ENCODE measurements at places on chromosomes 3 and 15.

DNA sequence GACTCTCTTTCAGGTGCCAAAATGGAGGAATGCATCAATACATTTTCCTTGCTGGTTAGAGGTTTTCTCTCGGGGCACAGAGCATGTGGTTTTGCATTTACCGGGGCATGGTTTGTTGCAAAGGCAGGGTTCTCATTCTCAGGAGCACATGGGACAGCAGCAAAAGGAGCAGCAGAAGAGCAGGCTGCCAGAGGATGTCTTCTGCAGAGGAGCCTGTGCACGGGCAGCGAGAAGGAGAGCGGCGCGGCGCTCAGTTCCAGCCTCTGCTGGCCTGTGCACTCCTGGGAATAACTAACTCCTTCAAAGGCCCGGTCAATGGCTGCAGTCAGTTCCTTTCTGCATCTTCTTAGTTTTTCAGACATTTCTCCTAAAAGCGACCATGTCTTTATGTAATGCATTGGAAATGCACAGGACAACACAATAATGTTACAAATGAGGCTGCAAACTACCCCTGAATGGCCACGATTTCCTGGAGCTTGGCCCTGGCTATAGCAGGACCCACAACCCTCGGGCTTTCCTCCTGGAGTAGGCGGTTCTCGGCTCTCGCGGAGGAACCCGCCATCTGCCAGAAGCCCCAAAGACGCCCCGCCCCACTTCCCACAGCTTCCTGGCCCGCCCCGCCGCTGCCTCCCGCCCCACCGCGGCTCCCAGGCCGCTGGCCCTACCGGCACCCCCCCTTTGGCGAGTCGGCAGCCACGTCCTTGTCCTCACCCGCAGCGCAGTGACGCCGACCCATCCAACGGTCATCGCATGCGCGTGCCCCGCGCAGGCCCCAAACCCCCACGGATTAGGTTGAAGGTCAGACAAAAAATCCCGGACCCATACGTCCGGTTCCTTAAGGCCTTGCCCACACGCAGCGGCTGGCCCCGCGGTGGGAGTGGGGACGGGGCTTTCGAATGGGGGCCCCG lies at the start of gene C3orf62:
Gene C3orf62, minus strand, starts transcription at position 758 of the 908 bp plus-strand sequence. Its CDS starts 360 bp downstream, at position 398.
- DNase-seq, result peak; percentile 96

DNA sequence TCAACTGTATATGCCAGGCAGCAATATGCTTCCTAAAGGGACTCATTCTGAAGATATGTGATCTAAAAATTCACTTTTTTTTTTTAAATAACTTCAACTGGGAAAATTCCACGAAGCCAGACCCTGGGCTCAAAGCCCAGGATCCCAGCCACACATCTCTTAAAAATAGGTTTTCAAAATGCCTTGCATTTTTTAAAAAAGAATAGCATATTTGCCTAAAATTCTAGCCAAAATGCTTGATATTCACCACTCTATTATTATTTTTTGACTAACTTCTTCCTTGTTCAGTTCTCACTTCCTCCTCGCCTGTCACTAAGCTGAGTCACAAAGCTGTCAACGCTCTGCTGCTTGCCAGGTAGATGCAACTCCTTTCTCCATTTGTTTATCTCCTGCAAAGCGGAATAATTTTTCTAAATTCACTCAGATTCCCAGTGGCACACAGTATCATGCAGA lies 28.0 kb upstream of the VGLL4 start:
- DNase-seq, result no peak

DNA sequence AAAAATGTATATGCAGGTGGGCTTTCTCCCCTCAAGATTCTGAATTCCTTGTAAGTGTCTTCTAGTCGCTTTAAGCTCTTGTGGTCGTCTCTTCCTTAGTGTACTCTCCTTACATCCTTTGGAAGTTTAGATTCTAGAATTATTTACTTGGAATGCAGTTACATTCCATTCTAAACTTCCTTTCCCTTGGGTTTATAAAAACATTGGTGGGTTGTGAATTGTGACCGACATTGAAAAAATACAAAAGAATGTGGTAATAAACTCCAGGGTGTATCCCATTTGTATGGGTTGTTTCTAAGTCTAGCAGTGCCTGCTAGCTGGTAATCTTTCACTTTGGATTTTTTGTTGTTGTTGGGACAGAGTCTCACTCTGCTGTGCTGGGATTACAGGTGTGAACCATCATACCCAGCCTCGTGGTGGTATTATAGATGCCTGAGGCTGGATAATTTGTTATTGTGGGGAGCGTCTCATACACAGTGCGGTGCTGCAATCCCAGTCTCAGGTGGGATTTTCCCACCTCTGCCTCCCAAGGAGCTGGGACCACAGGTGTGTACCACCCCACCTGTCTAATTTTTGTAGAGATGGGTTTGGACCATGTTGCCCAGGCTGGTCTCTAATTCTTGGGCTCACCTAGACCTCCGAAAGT lies 9.1 kb downstream of the CHD2 start:
- DNase-seq, result no peak

DNA sequence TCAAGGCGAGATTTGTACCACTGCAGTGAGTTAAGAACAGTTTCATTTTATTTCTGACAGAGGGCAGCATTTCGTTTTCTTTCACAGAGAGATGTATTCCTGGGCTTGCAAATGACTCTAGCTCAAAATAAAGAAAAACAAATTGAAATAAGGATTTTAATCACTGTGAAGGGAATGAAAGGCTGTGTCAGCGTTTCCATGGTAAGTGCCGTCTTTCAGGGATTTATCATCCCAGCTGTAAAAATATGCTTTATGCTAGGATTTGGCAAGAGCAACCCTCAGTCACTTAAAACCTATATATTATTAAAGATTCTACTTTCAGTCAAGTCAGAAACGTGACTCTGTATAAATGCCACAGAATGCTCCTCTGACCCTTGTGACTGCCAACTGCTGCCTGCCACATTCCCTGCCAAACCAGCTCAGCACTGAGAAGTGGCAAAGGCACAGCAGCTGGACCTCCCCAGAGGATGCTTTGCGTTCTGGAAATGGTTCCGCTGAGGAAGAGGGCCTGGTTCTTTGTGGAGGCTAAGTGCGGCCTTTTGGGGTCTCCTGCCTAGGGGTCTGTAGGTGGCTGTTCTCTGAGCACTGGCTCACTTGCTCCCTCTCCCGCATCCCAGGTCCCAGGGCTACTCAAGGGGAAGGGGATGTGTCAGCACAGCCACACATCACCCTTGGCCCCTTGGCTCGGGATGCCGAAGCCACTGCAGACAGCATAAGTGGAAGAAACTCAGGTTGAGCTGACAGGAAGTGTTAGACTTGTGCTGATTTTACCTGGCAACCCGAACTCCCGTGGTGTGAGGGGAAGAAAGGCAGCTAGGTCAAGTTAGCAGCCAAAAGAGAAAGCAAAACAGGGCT lies 56.6 kb upstream of the POMGNT2 start:
- no peak for DNase-seq

- no peak for DNase-seq
Observed at GRCh38 chr3:14619605-14620004, 32.0 kb upstream of the CCDC174 start.

- DNase-seq, result no peak
Observed at GRCh38 chr3:68731921-68732320, 200.4 kb downstream of the TAFA4 start.

DNA sequence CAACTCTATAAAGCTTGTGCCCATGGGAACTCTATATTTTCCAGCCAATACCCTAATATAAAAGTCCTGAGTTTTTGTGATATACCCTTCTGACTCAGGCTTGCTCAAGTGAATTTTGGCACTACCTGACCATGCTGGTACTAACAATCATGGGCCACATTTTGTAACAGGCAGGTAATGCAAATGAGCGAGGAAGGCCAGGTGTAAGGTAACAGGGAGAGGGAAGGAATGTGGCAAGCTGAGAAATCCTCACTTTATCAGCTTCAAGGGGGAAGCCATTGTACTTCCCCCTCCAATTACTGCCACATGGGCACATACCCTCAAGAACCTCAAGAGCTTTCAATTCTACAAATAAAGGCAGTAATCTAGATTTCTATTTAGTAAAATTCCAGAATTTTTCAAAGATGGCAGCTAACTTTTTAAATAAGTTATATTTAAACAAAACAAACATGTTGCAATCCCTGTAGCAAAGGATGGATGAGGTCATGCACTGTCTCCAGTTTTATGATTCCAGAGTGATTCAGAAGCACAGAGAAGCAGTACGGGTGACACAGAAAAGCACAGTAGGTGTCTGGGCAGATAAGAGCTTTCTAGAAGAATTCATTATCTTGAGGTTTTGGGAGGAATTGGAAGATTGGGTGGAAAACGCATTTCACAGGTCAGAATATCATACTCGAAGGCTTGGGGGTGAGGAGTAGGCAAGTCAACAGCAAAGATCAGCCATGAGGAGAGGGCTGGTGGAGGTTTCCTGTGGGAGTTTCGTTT lies 87.6 kb downstream of the FOXP1 start:
- no peak for DNase-seq

- no peak for DNase-seq
Observed at GRCh38 chr3:126476166-126477060, 722 bp upstream of the ZXDC start.

DNA sequence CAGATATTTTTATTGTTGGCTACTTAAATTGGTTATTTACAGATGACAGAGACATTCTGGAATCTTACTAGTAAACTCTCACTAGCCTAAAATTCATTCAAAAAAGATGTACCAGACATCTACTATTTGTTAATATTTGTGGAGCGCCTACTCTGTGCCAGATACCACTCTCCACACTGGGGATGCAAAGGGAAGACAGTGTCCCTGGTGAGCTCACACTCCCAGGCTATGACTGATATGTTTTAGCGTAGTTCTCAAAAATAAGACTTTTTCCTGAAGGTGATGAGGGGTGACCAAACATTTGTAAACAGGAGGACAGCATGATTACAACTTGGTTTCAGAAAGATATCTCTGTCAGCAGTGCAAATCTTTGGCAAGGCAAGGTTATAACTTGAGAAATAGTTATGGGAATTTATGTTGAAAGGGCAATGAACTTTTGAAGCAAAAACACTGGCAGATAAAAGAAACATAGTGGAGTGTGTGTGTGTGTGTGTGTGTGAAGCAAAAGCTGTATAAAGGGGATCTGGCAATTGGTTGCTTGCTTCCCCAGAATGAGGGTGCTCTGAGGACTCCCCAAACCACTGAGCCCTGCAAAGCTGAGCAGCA lies 51.2 kb downstream of the HACD2 start:
- DNase-seq, result peak; percentile 29

- peak; percentile 79 for DNase-seq
Observed at GRCh38 chr15:33700695-33701303, 267.5 kb upstream of the CHRM5 start.

DNA sequence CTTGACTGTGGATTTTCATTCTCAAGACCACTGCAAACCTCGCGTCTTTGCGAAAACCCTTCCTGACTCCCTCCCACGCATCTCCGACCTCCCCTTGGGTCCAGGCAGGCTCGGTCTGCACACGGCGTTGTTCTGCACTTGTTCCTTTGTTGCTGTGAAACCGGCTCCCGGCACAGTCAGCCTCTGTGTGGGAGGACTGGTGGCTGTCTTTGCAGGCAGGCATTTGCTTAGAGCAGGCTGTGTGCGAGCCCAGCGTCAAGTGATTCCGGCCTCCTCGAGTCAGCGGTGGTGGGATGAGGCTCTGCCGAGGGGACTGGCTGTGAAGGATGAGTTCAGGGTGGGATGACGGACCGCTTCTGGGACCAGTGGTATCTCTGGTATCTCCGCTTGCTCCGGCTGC lies 102.6 kb upstream of the ROPN1 start:
- DNase-seq, result no peak

- no peak for DNase-seq
Observed at GRCh38 chr3:37630441-37630840, 231.2 kb upstream of the CTDSPL start.

DNA sequence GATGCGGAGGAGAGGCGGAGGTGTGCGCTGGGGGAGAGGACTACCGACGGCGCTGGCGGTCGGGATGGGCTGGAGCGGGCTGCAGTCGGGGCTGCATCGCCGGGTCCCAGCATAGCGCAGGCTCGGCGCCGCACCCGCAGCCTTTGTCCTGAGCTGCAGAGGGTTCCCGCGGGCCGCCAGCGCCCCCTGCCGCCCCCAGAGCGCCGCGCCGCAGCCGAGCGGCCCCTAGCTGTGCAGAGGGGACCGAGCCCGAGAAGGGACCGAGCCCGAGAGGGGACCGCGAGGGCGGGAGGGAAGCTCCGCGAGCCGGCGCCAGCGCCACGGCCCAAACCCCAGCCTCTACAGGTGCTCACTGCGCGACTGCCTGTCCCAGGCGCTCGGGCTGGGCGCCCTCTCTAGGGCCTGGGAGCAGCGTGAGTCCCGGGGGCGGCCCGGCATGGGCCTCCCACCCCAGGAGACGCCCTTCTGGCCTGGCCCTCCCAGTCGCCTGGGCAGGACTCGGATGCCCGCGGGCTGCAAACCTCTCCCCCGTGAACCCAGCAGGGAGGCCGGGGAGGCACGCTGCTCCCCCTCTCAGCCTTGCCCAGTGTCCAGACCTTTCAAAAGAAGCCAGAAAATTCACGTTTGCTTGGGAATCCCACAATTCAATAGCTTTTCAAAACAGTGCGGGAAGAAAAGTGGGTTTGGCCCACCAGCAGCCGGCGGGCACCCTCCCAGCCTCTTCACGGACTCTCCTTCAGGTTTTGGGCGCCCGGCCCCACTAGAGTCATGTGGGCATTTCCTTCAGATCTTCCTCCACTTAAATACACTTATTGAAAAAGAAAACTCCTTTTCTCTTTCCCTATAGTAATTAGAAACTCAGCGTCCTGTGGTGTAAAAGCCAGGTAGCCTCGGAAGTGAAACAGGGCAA lies 134.7 kb downstream of the TPRA1 start:
- peak; percentile 59 for DNase-seq

GRCh38 chr3:11510001-11510340 lies 133.7 kb downstream of the VGLL4 start:
- no peak for DNase-seq

- no peak for DNase-seq
Observed at GRCh38 chr15:33913459-33913858, 54.8 kb upstream of the CHRM5 start.

GRCh38 chr15:97929456-97930229 lies 30.9 kb upstream of the ARRDC4 start:
- no peak for DNase-seq

DNA sequence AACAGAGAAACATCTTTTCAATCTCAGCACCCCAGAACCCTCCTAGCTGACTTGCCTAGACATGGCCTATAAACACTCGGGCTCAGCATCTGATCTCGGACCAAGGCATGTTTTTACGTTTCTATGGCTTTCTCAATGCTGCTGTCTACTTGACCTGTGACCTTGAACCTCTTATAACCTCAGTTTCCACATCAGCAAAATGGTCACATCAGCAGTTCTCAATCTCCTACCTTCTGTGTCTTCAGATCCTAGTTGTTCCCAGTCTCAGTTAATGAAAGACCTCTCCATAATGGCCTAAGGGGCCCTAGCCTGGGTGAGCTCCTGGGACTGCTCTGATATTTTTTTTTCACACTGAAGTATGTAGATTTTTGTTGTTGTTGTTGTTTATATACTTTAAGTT lies 39.6 kb downstream of the SSUH2 start:
- no peak for DNase-seq

GRCh38 chr3:39318301-39318700 lies 11.2 kb upstream of the CCR8 start:
- DNase-seq, result no peak

GRCh38 chr15:26049900-26050657 lies 187.0 kb upstream of the ATP10A start:
- no peak for DNase-seq

DNA sequence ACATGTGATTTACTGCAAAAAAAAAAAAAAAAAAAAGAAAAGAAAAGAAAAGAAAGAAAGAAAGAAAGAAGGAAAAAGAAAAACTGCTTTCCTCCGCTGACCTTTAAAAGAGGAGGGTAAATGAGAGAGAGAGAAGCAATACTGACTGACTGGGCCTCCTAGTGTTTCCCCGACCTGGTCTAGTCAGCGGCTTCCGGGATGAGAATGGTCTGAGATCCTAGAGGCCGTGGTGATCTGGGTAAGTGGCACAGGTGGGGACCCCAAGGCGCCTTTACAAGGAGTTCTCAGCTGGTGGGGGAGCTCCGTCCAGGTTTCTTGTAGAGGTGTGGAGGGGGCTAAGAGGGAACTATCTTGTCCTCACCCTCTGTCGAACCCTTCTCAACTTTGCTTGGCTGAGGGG lies 223.1 kb downstream of the MEIS2 start:
- no peak for DNase-seq
